ENCODE measurements at places on chromosomes 4 and X. TPM values are rescaled to one million over a fixed set of nuclear protein-coding genes. Genes with fewer than 3 reads are reported as not detected.

AMBN gene
- not detected for total RNA-seq

FTSJ1 gene
- 61.0 TPM for total RNA-seq

TEC gene
- total RNA-seq = 12.8 TPM

RPL39 gene
- total RNA-seq = 1,700 TPM

TKTL1 gene
- not detected for total RNA-seq

ADH6 gene
- 0.41 TPM for total RNA-seq

GRCh38 chrX:139194571-139195280, 335.8 kb upstream of the F9 start:
- DNase-seq = no peak

DNA sequence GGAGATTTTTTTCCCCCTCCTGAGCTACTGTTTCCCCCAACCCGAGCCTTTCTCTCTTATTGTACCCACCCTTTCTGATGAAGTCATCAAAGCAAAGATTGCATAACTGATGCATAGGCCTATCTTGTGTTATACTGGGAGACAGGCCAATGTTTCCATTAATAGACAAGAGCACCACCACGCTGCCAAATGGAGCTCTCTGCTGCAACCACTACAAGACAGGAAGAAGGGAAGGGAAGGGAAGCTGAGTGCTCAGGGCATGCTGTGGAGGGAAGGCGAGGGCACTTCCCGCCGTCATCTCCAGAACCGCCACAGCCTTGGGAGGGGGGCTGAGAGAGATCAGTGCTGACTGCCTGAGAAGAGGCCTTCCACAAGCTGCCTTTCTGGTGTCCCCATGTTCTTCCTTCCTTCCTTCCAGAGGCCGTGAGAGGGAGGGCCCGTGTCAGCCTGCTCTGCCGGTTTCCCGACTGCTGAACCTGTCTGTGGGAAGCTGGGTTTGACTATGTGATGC, 75.0 kb downstream of the MGST2 start:
- DNase-seq = no peak

GRCh38 chr4:24382381-24382780, 202.0 kb downstream of the DHX15 start:
- DNase-seq = no peak

DNA sequence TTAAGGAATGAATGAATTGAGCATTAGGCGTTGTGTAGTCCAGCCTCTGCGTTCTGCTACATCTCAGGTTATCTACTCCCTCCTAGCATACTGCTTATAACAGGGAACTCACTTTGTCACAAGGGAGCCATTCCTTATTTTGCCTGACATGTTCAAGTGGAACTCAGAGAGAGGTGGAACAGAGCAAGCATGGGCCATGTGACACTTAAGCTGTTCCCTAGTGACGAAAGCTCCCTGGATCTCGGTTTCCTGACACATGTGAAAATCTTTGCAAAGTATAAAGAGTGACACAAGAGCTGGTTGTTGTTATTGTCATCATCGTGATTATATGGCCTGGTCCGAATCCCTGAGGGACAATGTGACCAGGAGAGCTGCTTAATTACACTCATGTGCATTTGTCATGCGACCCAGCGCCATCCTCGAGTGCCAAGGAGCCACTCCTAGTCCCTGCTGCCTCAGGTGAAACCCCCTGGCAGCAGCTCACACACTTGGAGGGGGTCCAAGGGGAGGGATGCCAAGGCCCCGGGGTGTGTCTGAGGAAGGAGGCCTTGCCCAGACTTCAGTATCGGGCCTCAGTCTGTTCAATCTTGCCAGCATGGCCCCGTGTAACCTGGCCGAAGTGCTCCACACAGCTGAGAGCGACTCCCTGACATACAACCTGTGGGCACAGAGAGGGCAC, 98.5 kb upstream of the MAP3K15 start:
- DNase-seq = no peak

DNA sequence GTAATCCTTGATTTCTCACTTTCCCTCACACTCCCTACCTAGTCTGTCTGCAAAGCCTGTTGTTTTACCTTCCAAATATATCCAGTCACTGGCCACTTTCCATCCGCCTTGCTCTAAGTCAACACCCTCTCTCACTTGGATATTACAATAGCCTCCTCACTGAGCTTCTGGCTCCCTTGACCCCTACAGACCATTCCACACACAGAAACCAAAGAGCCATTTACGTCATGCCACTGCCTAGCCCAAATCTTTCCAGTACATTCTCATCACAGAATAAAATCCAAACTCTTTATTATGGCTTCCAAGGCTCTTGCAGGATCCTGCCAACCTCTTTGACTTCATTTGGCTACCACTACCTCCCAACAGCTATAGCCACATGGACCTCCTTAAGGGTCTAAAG, 25.7 kb upstream of the ARHGEF9 start:
- DNase-seq = no peak

- no peak for DNase-seq
These were observed 29.0 kb upstream of the UBE2K start for GRCh38 chr4:39668887-39669286.

DNA sequence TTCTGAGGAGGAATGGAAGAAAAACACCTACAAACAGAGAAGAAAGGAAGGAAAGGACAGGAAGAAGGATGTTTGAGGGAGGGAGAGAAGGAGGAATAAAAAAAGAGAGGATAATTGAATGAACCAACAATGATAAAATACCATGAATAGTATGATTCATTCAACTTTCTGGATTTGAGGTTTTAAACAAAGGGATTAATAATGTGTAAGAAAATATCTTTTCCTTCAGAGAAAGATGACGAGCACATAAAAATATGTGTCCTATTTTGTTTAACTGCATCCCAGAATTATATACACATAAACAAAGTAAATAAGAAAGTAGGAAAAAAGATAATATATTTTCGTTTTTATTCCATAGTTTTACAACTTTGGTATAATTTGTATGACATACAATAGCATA, 1380.4 kb downstream of the STIM2 start:
- DNase-seq = no peak

DNA sequence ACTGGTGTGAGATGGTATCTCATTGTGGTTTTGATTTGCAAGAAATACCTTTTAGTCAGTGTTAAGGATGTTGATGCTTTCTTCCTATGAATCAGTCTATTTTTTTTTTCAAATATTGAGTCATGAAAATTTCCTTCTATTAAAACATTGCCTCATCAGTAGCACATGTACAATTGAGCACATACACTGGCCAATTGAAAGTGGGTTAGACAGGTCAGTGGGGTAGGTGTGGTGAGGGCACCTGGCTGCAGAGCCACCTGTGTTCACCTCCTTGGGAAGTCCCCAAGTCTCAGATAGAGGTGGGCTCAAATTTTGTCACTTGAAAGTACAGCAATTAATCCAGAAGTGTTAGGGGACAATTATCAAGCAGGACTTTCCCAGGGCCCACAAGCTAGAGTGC, 243.7 kb downstream of the SPRY1 start:
- no peak for DNase-seq

GRCh38 chr4:111943796-111944203, 201.5 kb upstream of the FAM241A start:
- DNase-seq = no peak

DNA sequence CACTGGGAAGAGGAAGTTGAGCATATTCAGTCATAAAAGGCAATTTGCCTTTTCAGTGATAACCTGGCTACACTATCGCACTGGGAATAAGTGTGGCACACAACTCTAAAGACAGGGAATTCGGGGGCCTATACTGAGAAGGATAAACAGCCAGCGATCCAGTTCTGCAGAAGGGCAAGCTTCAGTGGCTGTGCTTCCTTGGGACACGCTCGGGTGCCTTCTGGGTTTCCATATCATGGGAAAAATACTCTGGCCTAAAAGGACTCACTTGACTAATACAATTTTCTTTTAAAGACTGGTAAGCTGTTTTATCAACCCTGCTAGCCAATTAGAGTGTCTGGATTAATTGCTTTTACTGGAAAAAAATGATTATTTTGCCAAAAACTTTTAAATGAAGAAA, 58.5 kb downstream of the TENM3 start:
- DNase-seq = no peak

- no peak for DNase-seq
These were observed 645.1 kb upstream of the PRKX start for GRCh38 chrX:4358577-4358976.

DNA sequence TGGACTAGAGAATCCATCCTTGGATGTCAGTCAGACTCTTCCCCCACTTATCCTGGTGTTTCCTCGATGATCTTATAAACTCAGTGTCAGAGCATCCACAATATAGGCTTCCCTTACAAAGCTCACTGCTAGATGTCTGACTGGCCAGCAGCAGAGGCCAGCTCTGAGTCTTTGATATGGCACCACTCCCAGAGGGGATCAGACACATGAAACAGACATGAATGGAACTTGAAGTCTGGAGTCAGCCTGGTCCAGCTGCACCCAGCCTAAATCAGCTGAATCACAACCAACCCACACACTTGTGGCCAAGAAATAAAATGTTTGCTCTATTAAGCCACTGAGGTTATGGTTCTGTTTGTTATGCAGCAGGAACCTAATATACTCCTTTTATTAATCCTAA, 129.6 kb upstream of the MED14 start:
- no peak for DNase-seq

- DNase-seq = no peak
These were observed 76.8 kb downstream of the DTHD1 start for GRCh38 chr4:36358173-36358572.

DNA sequence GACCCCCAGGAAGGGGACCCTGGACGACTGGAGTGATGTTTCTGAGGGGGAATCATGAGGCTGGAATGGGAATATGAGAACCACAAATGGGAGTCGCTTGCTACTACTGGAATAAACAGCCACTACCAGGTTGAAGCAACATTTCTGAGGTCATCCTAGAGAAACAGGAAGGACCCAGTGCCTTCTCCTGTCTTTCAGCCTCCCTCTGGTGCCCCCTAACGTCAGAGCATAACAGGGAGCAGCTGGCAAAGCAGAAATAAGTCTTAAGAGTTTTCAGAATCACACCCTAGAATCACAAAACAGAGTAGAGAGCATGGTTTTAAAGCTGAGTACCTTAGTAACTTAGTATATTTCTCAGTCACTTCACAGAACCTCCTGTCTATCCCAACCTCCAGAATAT, 347.8 kb upstream of the PITX2 start:
- no peak for DNase-seq

DNA sequence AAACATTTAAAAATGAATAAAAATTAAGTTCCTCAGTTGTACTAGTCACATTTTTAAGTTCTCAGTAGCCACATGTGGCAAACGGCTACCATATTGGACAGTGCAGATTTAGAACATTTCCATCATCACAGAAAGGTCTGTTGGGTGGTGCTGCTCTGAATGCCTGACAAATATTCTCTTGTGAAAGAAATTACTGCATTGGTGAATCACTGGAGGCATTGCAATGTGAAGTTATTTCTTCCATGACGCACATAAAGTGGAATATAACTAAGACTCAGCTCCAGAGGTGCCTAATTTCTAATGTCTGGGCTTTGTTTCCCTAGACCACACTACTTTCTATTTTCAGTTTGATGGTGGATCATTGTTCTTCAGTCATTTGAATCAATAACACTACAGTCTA, 44.9 kb downstream of the CLNK start:
- DNase-seq = no peak

GRCh38 chrX:70128071-70128470, 5.2 kb upstream of the IGBP1 start:
- no peak for DNase-seq
